Bronchial epithelial cell (primary cell): ENCODE measurements at places on chromosomes 1 and 21. TPM values are rescaled to one million over a fixed set of nuclear protein-coding genes. Genes with fewer than 3 reads are reported as not detected.
A peak's percentile ranks its signal among the peaks of the same experiment; 100 is the strongest.

SYTL1 gene
- total RNA-seq, result 31.9 and 86.3 TPM in 2 replicates

BRWD1 gene
- total RNA-seq, result 70.5 and 71.6 TPM in 2 replicates

ADCY10 gene
- 0.26 TPM in 2 replicates for total RNA-seq

NUF2 gene
- total RNA-seq, result 0.79 and 1.0 TPM in 2 replicates

DCST1 gene
- not detected in 2 replicates for total RNA-seq

BACE2 gene
- total RNA-seq, result 43.1 and 64.8 TPM in 2 replicates

DNA sequence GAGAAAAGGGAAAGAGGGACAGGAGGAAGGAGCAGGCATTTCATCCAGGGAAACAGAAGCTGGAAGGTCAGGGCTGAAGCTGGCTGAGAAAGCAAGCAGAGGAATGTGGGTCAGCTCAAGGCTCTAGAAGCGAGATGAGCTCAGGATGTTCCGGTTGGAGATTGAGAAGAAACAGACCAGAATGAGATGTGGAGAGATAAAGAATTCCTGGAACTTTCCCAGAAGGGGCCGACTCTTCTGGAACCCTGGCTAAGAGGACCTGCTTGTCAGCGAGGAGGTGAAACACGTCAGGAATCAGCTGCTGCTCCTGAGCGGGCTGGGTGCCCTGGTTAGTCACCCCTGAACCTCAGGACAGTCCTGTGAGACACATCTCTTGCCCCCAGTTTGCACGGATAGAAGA lies 75.9 kb downstream of the HUNK start:
- DNase-seq, result no peak

DNA sequence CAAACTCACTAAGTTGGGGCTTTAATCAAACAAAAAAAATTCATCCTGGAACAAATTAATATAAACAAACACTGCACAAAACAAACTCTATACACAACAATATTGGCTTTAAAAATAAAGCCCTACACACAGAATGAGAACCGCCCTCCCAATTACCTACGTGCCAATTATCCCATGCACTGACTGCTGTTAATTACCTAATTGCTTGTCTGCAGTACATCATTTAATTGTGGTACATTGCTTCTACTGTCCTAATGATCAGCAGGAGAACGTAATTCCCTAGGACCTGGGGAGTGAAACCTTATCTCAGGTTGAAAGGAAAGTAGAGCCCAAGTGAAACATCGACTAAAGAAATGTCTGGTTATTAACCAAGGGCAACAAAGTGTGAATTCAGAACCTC lies 364.5 kb downstream of the KCNH1 start:
- DNase-seq, result no peak

DNA sequence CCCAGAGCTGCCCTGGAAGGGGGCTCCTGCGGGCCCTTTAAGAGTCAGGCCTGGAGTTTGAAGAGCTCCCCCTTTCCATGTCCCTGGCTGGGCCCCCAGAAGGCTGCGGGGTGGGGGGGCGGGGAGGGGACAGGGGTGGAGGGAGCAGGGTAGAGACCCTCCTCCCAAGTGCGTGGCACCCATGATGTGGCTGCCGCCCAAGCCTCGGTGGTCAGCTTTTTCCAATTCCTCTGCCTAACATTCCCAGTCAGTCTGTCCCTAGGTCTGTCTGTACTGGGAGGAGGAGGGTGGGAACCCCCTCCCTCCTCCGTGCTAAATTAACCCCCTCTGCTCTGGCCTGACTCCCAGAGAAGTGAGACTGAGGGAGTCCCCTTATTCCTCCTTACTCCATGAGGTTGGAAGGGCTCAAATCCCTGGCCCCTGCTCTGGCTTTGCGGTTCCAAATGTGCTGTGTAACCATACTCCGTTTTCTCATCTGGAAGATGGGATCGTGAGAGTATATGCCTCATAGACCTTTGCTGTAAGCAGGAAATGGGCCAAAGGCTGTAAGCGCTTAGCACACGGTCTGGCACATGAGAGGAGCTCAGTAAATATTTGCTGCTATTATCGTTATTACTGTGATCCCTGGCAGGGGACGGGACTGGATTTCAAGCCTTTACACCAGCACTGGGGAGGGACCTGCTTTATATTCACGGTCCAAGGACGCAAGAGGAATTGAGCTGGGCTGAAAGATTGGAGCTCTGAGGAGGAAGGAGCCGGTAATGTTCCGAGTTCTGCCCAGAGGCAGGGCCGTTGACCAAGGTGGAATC lies 658 bp upstream of the COL16A1 start:
- peak; percentile 46 for DNase-seq

GRCh38 chr1:214351551-214352277 lies 70.8 kb downstream of the SMYD2 start:
- no peak for DNase-seq

DNA sequence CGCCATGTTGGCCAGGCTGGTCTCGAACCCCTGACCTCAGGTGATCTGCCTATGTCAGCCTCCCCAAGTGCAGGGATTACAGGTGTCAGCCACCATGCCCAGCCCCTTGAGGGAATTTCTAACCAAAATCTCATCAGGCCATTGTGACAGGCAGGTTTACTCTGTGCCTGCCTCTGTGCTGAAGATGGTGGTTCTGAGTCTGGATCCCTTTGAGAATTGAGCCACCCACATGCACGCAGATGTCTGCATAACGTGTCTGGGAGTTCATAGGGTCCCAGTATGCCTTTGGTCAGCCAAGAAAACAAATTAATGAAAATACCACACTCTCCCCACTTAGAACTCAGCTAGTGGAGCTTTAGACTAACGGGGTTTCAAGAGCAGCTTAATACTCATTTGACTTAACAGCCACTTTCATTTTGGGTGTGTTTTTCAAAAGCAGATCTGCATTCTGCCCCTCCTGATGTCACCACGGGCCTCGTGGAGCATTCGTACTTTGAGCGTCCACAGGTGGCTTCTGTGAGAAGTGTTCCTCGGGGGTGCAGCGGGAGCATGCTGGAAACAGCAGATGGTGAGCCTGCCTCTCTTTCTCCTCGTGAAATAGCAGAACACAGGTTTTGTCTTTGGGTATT lies 45.3 kb downstream of the DIP2A start:
- DNase-seq, result no peak

DNA sequence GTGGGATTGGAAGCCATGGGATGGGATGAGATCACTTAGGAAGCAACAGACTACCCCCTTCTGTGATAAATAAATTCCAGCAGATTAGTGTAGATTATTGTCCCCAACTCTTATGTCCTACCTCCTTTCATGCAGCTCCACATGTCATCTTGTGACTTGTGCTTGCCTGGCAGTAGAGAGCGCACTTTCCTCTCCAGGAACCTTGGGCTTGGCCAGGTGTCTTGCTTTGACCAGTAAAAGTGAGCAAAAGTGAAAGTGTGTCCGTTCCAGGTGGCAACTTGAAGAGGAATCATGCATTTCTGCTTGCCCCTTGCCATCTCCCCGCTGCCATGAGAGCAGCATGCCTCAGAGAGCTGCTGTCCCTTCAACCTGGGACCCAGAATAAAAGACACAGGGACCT lies 122.9 kb upstream of the ERG start:
- no peak for DNase-seq

- no peak for DNase-seq
Measured at GRCh38 chr1:162397943-162398560, 13.9 kb downstream of the SH2D1B start.

GRCh38 chr1:1436630-1437032 lies 1.1 kb downstream of the VWA1 start:
- DNase-seq, result no peak

DNA sequence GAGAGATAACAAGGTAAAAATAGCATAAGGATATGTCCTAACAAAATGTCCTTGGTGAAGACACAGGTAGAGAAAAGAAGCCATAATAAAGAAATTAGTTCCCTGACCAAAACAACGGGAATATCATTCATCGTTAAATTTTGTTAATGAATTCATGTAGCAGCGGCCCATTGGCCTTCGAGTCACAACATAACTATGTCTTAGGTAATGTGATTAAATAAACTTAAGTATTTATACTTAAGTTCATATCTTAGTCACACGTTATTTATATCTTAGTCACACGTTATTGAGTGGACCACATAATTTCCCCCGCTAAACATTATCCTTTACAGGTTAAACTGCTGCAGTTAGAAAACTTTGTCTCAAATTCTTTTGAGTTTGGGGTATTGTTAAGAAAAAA lies 1.2 kb downstream of the NEXN start:
- peak; percentile 91 for DNase-seq

- peak; percentile 39 for DNase-seq
Measured at GRCh38 chr1:53681977-53682685, 56.8 kb downstream of the GLIS1 start.

DNA sequence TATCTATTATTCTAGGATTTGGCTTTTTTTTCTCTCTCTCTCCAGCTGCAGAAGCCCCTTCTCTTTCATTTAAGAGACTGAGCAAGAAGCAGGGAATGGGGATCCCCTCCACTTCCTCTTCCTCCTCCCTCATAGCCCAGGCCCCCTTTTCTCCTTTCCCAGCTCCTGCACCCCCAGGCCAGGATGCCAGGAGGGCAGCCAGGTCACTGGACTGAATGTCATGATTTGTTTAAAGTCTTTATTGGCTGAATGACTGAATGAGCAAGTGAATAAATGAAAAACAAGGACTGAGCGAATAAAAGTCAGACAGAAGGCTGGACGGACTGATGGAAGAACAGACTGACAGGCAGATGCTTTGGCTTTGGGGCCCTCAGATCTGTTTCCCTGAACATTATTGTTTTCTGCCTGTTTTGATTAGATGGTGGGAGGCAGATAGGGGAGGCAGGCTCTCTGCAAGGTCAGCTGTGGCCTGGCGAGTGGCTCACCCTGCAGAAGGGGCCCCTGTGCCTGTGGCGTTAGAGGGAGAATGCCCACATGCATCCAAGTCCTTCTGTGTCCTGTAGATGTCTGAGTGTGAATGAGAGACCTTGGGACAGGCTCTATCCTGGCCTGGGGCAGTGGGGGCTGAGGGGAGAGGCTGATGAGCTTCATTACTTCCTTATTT lies 20.3 kb upstream of the ADGRB2 start:
- no peak for DNase-seq

- DNase-seq, result no peak
Measured at GRCh38 chr21:15744926-15745325, 15.1 kb downstream of the USP25 start.

DNA sequence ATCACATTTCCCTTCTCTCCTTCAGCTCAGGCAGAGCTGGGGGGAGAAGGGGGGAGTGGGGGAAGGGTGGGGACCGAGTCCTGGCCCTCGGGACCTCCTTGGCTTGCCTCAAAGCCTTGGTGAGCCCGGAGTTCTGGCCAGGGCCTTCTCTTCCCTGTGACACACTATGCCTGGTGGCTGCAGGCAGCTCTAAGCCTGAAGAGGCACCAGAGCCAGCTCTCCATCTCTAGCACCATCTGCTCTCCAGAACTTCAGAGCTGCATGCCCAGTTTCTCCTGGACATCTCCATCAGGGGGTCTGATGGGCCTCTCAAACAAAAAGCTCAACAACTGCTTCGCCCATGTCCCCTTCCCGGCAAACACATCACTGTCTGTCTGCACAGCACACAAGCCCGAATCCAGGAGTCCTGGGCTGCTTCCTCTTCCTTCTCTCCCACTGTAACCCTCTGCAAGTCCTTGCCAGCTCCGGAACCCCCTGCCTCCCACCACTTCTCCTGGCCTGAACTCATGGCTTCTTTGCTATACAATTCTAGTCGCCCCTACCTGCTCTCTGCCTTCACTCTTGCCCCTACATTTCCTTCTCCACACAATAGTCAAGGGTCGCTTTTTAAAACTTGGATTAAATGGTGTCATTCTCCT lies 26.5 kb downstream of the KIAA1614 start:
- DNase-seq, result no peak

DNA sequence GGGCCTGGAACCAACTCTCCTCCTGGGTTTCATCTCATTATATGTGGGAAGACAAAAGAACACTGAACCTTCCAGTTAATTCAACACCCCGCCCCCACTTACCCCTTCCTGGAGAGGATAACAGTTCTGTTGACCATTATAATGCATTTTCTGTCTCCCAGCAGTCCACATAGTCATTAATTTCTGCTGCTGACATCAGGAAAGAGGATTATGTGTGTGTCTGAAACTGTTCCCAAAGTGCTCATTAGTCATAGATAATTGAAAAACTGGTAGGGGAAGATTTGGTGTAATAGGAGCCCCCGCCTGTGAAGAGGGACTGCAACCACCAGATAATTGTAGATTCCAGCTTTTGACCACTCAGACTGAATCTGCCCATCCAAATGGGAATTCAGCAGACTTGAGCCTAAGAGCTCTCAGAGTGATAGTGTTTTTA lies 208.7 kb downstream of the FGGY start:
- peak; percentile 32 for DNase-seq

DNA sequence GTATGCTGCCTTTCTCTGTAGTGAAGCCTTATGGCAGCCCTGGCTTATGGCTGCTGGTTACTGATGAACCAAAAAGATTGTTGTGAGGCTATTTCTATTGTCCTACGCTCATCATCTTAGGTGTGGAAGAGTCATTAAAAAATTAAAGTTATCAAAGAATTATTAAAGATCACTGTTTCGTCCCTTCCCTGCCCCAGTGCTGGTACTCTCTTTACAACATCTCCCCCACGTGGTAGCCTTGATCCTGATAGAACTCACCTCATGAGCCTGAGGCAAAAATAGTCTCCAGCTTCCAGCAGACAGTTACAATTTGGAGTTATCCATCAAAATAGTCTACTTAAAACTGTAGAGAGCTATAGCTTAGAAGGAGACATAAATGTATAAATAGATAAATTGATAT lies 201.5 kb downstream of the S1PR1 start:
- peak; percentile 7 for DNase-seq

DNA sequence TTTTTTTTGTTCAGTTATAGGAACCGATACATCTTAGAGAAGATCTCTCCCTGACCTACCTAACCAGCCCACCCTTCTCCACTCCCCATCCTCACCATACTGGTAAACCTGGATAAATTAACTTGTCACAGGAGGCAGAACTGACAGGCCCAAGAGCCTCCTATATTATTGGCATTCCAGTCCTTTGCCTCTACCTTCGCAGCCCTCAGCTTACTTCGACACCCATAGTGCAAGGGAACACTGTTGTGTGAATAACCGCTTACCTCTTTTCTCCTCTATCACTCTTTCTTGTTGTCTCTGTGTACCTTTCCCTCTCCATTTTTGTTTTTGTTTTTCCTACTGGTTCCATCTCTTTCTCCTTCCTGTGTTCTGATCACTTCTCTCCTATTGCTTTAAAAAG lies 58.7 kb downstream of the CDC14A start:
- no peak for DNase-seq

- DNase-seq, result no peak
Measured at GRCh38 chr1:243968413-243968812, 82.7 kb upstream of the ZBTB18 start.

- no peak for DNase-seq
Measured at GRCh38 chr1:203281851-203282661, 23.3 kb upstream of the BTG2 start.

- DNase-seq, result no peak
Measured at GRCh38 chr1:26782521-26783212, 5.1 kb upstream of the PIGV start.

GRCh38 chr1:98792123-98792522 lies 130.6 kb downstream of the SNX7 start:
- no peak for DNase-seq

- DNase-seq, result peak; percentile 98
Measured at GRCh38 chr1:65423884-65424572, 3.6 kb downstream of the LEPR start.

DNA sequence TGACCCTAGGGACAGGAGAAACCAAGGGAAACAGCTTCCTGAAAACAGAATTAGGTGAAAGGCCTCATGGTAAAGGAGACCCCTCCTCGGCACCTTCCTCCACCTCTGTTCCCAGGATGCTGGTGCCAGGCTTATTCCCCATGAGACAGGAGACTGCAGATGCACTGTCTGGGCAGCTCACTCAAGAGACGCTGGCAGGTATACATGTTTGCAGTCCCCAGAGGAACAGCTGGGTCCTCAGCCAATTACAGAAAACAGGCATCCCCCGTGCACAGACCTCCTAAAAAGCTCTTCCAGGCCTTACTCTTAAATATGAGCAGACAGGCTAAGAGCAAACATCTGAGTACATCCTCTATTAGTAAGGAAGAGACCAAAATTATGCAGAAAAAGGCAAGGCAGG lies 6.5 kb downstream of the CCSAP start:
- no peak for DNase-seq
